Camera-type eye (tissue), 1 donor: ENCODE measurements at places on chromosomes 7 and 10. TPM values are rescaled to one million over a fixed set of nuclear protein-coding genes. Genes with fewer than 3 reads are reported as not detected.

Gene FOXP2
- total RNA-seq, result 109 TPM

Gene RBM20
- total RNA-seq, result 2.7 TPM

Gene ADAM8
- 4.0 TPM for total RNA-seq

Gene PGAM2
- 23.7 TPM for total RNA-seq

Gene UROS
- total RNA-seq, result 55.3 TPM

Gene WDFY4
- 3.5 TPM for total RNA-seq
